Tracheal epithelial cell (primary cell): ENCODE measurements at places on chromosomes 4 and X. TPM values are rescaled to one million over a fixed set of nuclear protein-coding genes. Genes with fewer than 3 reads are reported as not detected.

MAP7D2 gene
- under 0.01 and 0.24 TPM in 2 replicates for total RNA-seq

TMEM31 gene
- not detected in 2 replicates for total RNA-seq

TBC1D19 gene
- total RNA-seq = 16.2 and 20.2 TPM in 2 replicates

CXorf49 gene
- 0.24 TPM in 1 of 2 replicates, not detected in the other for total RNA-seq

RLIM gene
- 46.0 and 49.2 TPM in 2 replicates for total RNA-seq

TLR6 gene
- total RNA-seq = 0.48 and 0.64 TPM in 2 replicates

LUZP4 gene
- not detected in 2 replicates for total RNA-seq

IL2RG gene
- not detected in 2 replicates for total RNA-seq

NAT8L gene
- 0.24 TPM in 1 of 2 replicates, not detected in the other for total RNA-seq

FDCSP gene
- not detected in 2 replicates for total RNA-seq

NDP gene
- total RNA-seq = 0.48 TPM in 1 of 2 replicates, not detected in the other

SPANXA2 gene
- not detected in 2 replicates for total RNA-seq

DIPK2B gene
- total RNA-seq = under 0.01 TPM in 2 replicates

HELQ gene
- 7.7 and 10.7 TPM in 2 replicates for total RNA-seq

ZNF81 gene
- total RNA-seq = 2.9 and 3.2 TPM in 2 replicates

MAGEB6 gene
- not detected in 2 replicates for total RNA-seq

ADH1C gene
- not detected in 2 replicates for total RNA-seq

PLK4 gene
- 2.4 and 6.6 TPM in 2 replicates for total RNA-seq

CACNA1F gene
- 0.21 TPM in 1 of 2 replicates, not detected in the other for total RNA-seq

TLL1 gene
- 1.1 and 3.6 TPM in 2 replicates for total RNA-seq

CUL4B gene
- total RNA-seq = 13.0 and 21.5 TPM in 2 replicates

GPC4 gene
- total RNA-seq = 0.64 and 5.3 TPM in 2 replicates

SLC6A14 gene
- total RNA-seq = 6.7 and 16.0 TPM in 2 replicates

ZDHHC15 gene
- total RNA-seq = not detected in 2 replicates

HOPX gene
- total RNA-seq = 19.8 and 50.3 TPM in 2 replicates

GAGE12H gene
- total RNA-seq = not detected in 2 replicates

PLAC1 gene
- 1.3 and 2.4 TPM in 2 replicates for total RNA-seq

PASD1 gene
- total RNA-seq = not detected in 2 replicates

PCSK1N gene
- 0.21 and 2.9 TPM in 2 replicates for total RNA-seq

DNAJB14 gene
- 24.6 and 31.5 TPM in 2 replicates for total RNA-seq

DCAF8L2 gene
- not detected in 2 replicates for total RNA-seq

COL4A5 gene
- 71.8 and 80.7 TPM in 2 replicates for total RNA-seq
